ENCODE measurements at places on chromosomes 11 and 22. TPM values are rescaled to one million over a fixed set of nuclear protein-coding genes. Genes with fewer than 3 reads are reported as not detected.
A peak's percentile ranks its signal among the peaks of the same experiment; 100 is the strongest.

- H3K27me3 ChIP-seq, result no peaks in the 10 kb centered on the region
- H3K27ac ChIP-seq, result no peak overlapping the region
- DNase-seq, result no peak
- H3K4me3 ChIP-seq, result no peak overlapping the region
- no peaks in the 10 kb centered on the region for H3K36me3 ChIP-seq
Measured at GRCh38 chr22:40175611-40176244, 2.0 kb upstream of the TNRC6B start.

Gene SYTL2
- 1.4 TPM for polyA plus RNA-seq

- no peaks in the 10 kb centered on the region for H3K27me3 ChIP-seq
- no peaks in the 10 kb centered on the region for H3K4me1 ChIP-seq
- no peak overlapping the region for H3K4me3 ChIP-seq
- no peaks in the 10 kb centered on the region for H3K36me3 ChIP-seq
- H3K27ac ChIP-seq, result no peak overlapping the region
Measured at GRCh38 chr11:76279646-76280045, 73.3 kb upstream of the WNT11 start.

DNA sequence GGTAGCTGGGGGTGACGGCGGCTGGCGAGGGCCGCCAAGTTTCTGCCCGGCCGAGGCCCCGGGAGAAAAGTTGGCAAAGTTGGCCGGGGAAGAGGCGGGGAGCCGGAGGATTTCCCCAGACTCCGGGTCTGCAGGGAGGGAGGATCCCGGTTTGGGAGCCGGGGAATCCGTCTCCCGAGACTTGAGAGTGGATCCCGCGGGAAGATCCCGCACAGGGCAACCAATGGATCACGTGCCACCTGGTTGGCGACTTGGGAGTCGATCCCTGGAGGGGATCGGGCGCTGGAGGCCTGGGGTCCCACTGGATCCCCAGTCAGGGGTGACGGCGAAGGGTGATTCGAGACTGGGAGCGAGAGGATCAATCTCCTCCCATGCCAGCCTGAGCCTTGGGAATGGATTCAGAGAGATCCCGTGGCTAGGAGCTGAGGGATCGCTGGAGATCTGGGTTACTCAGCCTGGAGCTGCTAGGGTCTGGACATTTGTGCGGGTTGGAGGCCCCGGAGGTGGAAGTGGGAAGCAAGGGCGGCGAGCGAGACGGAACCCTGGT, 394 bp downstream of the KIAA1671 start:
- peak overlapping the region; percentile 93 for H3K27ac ChIP-seq
- H3K4me3 ChIP-seq, result peak overlapping the region; percentile 91
- peaks cover under 1% of the 10 kb centered on the region for H3K36me3 ChIP-seq
- no peaks in the 10 kb centered on the region for H3K27me3 ChIP-seq
- DNase-seq, result no peak

Gene OR51I1
- polyA plus RNA-seq, result not detected

DNA sequence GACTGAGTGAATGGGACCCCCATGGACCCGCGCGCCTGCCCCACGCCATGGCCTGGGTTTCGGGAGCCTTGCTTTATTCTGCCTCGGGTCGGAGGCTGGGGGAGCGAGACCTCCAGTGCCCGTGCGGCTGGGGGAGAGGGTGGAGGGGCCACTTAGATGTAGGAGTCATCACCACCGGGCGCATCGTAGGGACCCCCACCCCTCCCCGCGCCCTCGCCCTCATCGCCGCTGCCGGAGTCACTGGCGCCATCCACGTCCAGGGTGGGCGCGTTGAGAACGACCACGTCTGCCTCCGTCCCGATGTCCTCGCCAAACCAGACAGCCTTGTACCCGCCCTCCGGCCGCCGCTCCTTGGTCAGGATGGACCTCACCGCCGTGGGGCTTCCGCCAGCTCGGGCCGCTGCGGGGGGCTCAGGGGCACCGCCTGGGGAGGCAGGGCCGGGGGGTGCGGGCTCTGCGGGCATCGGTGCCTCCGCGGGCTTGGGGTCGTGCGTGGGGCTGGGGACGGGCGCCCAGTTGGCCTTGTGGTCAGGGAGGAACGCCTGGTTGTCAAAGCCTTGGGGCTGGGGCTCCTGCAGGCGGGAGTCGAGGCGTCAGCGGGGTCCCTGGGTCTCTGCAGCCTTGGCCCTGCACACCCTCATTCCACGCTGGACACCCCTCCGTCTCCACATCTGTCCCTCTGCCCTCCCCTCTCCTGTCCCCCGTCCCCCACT, 1.6 kb upstream of the IRF7 start:
- no peak overlapping the region for H3K27ac ChIP-seq
- no peak overlapping the region for H3K4me3 ChIP-seq
- H3K36me3 ChIP-seq, result peaks cover 10% of the 10 kb centered on the region
- H3K27me3 ChIP-seq, result no peaks in the 10 kb centered on the region

GRCh38 chr11:77436969-77437368, 36.9 kb downstream of the PAK1 start:
- DNase-seq, result no peak
- H3K4me3 ChIP-seq, result no peak overlapping the region
- no peak overlapping the region for H3K27ac ChIP-seq
- no peaks in the 10 kb centered on the region for H3K27me3 ChIP-seq
- H3K36me3 ChIP-seq, result no peaks in the 10 kb centered on the region
- H3K4me1 ChIP-seq, result no peaks in the 10 kb centered on the region

- H3K36me3 ChIP-seq, result no peaks in the 10 kb centered on the region
- no peak for DNase-seq
- H3K27ac ChIP-seq, result no peak overlapping the region
- no peak overlapping the region for H3K4me3 ChIP-seq
Measured at GRCh38 chr11:84824624-84825023, 802.5 kb downstream of the DLG2 start.

- peaks cover 44% of the 10 kb centered on the region for H3K36me3 ChIP-seq
- H3K27me3 ChIP-seq, result no peaks in the 10 kb centered on the region
- peak overlapping the region; percentile 42 for H3K27ac ChIP-seq
- peaks cover 25% of the 10 kb centered on the region for H3K4me1 ChIP-seq
- H3K4me3 ChIP-seq, result peak overlapping the region; percentile 95
Measured at GRCh38 chr11:66071381-66071801, 1.3 kb downstream of the PACS1 start.

Gene ACRV1
- polyA plus RNA-seq, result not detected

- no peak overlapping the region for H3K4me3 ChIP-seq
- peaks cover 8% of the 10 kb centered on the region for H3K27me3 ChIP-seq
- H3K4me1 ChIP-seq, result no peaks in the 10 kb centered on the region
Measured at GRCh38 chr11:17558916-17559315, 11.9 kb downstream of the OTOG start.

- no peaks in the 10 kb centered on the region for H3K27me3 ChIP-seq
- DNase-seq, result no peak
- H3K4me1 ChIP-seq, result no peaks in the 10 kb centered on the region
- H3K4me3 ChIP-seq, result no peak overlapping the region
Measured at GRCh38 chr11:126939552-126939951, 61.0 kb downstream of the KIRREL3 start.

Gene ACTN3
- polyA plus RNA-seq, result not detected

- H3K27me3 ChIP-seq, result no peaks in the 10 kb centered on the region
- no peak overlapping the region for H3K27ac ChIP-seq
- H3K4me1 ChIP-seq, result peaks cover 11% of the 10 kb centered on the region
Measured at GRCh38 chr11:98736833-98737232, 283.9 kb upstream of the CNTN5 start.

Gene IGSF9B
- 0.36 TPM for polyA plus RNA-seq

DNA sequence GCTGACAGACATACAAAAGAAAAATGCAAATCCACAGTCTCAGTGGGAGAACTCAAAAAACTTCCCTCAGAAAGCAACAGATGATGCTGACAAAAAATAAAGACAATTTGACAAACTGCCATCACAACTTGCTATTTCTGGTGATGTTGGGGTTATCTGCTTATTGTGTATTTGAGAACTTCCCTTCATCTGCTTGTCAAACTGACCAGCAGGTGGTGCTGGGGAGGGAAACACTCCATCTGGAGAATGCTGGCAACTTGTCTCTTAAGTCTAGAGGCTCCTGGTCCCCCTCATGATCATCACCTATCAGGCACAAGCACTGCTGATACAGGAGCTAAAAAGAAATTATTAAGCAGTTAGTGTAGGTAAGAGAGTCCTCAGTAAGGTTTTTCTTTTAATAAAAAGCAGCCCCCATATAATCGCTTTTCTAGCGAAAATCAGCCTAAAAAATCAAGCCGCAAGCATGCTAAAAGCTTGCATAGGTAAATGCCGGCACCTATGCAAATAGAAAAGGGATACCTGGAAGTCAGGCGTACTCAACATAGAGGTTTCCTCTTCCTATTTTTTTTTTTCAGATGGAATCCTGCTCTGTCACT, 9.8 kb upstream of the FAM111B start:
- peaks cover 4% of the 10 kb centered on the region for H3K4me1 ChIP-seq
- DNase-seq, result no peak
- H3K36me3 ChIP-seq, result no peaks in the 10 kb centered on the region
- H3K27me3 ChIP-seq, result no peaks in the 10 kb centered on the region
- H3K27ac ChIP-seq, result no peak overlapping the region

GRCh38 chr22:36536717-36537116, 7.8 kb upstream of the EIF3D start:
- H3K27ac ChIP-seq, result no peak overlapping the region
- no peak for DNase-seq
- no peaks in the 10 kb centered on the region for H3K36me3 ChIP-seq
- no peaks in the 10 kb centered on the region for H3K27me3 ChIP-seq
- no peak overlapping the region for H3K4me3 ChIP-seq
- peaks cover 8% of the 10 kb centered on the region for H3K4me1 ChIP-seq

- H3K4me3 ChIP-seq, result no peak overlapping the region
- no peak for DNase-seq
- H3K27me3 ChIP-seq, result peaks cover 32% of the 10 kb centered on the region
Measured at GRCh38 chr11:57647372-57647771, 2.3 kb downstream of the YPEL4 start.

- H3K4me1 ChIP-seq, result no peaks in the 10 kb centered on the region
- DNase-seq, result no peak
- H3K27me3 ChIP-seq, result peaks cover 6% of the 10 kb centered on the region
- H3K36me3 ChIP-seq, result no peaks in the 10 kb centered on the region
- no peak overlapping the region for H3K4me3 ChIP-seq
- H3K27ac ChIP-seq, result no peak overlapping the region
Measured at GRCh38 chr11:79600711-79601110, 159.9 kb upstream of the TENM4 start.

- H3K4me1 ChIP-seq, result peaks cover 45% of the 10 kb centered on the region
- peak; percentile 23 for DNase-seq
- no peaks in the 10 kb centered on the region for H3K27me3 ChIP-seq
- H3K4me3 ChIP-seq, result peak overlapping the region; percentile 16
Measured at GRCh38 chr11:26227301-26227746, 104.6 kb upstream of the ANO3 start.

Gene PATE4
- not detected for polyA plus RNA-seq

DNA sequence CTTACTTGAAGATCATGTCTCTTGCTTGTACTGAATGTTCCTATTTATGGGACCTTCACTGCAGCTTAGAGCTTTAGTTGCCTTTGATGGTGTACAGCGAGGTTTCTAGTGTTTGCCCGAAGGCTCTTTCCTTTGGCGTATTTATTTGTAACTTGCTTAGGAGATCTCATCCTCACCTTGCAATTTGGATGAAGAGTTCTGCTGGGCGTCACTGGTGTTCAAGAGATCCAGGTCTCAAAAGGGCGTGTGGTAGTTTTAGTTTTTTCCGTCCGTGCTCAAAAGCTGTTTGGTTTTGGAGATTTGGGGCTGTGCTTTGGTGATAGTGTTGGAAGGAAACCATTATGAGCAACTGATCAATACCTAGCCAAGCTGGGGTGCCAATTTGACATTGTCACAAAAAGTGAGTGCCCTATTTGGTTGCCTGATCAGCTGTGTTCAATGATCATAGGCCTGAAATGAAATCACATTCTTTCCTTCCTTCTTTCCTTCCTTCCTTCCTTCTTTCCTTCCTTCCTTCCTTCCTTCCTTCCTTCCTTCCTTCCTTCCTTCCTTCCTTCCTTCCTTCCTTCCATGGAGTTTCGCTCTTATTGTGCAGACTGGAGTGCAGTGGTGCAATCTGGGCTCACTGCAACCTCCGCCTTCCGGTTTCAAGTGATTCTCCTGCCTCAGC, 69.7 kb upstream of the GRAMD1B start:
- no peak overlapping the region for H3K27ac ChIP-seq
- DNase-seq, result no peak
- H3K4me3 ChIP-seq, result no peak overlapping the region
- peaks cover 30% of the 10 kb centered on the region for H3K27me3 ChIP-seq

Gene ZMAT5
- 11.1 TPM for polyA plus RNA-seq

GRCh38 chr11:57210781-57211180, 26.3 kb downstream of the APLNR start:
- no peak for DNase-seq
- H3K4me1 ChIP-seq, result peaks cover 8% of the 10 kb centered on the region
- H3K27me3 ChIP-seq, result peaks cover 7% of the 10 kb centered on the region
- H3K36me3 ChIP-seq, result no peaks in the 10 kb centered on the region
- no peak overlapping the region for H3K27ac ChIP-seq

DNA sequence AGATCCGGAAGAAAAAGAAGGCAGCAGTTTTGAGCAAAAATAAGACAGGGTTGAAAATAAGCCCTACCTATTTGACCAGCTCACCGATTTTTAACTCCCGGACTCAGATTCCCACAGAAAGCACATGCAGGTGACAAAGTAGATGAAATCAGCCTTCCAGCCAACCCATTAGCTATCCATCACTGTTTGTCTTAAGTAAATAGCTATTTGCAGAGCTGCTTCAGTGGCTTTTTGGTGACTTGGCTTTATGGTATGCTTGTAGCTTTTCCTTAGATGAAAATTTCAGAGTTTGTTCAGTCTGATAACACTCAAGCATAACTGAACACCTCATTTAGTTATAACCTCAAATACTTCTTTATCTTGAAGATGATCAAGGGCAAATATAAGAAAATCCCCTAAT, 192.6 kb downstream of the HIPK3 start:
- no peak for DNase-seq
- H3K36me3 ChIP-seq, result no peaks in the 10 kb centered on the region
- peaks cover 3% of the 10 kb centered on the region for H3K4me1 ChIP-seq
- H3K4me3 ChIP-seq, result no peak overlapping the region

DNA sequence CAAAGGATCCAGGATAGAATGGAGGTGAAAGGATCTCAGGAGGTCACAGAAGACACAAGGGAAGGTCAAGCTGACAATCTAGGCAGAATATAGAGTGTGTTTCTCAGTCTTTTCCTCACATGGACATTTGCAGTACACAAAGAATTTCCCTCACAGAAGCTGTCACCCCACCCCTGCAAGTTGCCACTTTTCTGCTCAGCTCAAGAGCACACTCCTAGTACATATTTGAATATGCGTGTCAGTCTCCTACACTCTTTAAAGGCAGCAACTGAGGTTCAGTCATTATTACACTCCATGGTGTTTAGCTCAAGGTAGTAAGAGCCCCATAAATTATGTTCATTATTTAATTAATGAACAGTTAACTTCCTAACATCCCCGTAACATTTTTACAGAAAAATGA, 59.1 kb downstream of the ETS1 start:
- H3K4me3 ChIP-seq, result no peak overlapping the region
- H3K27ac ChIP-seq, result no peak overlapping the region
- H3K4me1 ChIP-seq, result peaks cover 46% of the 10 kb centered on the region
- DNase-seq, result no peak
- H3K27me3 ChIP-seq, result no peaks in the 10 kb centered on the region

DNA sequence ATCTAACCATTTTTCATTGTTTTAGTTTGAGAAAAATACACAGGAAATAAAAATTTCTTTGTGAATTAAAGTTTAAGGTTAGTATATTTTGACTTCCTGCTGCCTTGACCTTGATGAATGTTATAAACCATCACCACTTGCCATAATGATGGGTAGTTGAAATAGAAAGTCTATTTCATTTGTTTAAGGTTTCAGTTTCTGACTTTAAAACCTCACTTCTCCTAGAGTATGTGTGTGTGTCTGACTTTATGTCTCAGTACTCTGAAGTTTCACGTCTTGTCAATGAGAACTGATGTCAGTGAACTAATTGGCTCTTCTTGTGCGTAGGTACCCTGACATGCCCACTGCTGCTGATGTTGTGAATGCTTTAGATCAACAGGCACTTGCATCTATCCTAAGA, 188.2 kb downstream of the METTL15 start:
- no peak overlapping the region for H3K4me3 ChIP-seq
- H3K27me3 ChIP-seq, result no peaks in the 10 kb centered on the region

GRCh38 chr11:111435046-111435698, 56.1 kb upstream of the POU2AF1 start:
- H3K27ac ChIP-seq, result no peak overlapping the region
- H3K36me3 ChIP-seq, result no peaks in the 10 kb centered on the region
- no peak for DNase-seq

Measured in keratinocyte (primary cell).